Neural progenitor cell (in vitro differentiated cells): ENCODE measurements at places on chromosomes 1 and 21.

DNA sequence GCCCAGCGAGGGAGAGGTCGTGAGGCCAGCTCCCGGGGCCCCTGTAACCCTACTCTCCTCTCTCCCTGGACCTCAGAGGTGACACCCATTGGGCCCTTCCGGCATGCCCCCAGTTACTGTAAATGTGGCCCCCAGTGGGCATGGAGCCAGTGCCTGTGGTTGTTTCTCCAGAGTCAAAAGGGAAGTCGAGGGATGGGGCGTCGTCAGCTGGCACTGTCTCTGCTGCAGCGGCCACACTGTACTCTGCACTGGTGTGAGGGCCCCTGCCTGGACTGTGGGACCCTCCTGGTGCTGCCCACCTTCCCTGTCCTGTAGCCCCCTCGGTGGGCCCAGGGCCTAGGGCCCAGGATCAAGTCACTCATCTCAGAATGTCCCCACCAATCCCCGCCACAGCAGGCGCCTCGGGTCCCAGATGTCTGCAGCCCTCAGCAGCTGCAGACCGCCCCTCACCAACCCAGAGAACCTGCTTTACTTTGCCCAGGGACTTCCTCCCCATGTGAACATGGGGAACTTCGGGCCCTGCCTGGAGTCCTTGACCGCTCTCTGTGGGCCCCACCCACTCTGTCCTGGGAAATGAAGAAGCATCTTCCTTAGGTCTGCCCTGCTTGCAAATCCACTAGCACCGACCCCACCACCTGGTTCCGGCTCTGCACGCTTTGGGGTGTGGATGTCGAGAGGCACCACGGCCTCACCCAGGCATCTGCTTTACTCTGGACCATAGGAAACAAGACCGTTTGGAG is 23.7 kb upstream of the TNFRSF1B start:
- H3K4me1 ChIP-seq: peaks cover 11% of the 10 kb centered on the region
- H3K4me3 ChIP-seq: no peak overlapping the region
- no peaks in the 10 kb centered on the region for H3K36me3 ChIP-seq
- no peak overlapping the region for H3K27ac ChIP-seq
- no peaks in the 10 kb centered on the region for H3K27me3 ChIP-seq

DNA sequence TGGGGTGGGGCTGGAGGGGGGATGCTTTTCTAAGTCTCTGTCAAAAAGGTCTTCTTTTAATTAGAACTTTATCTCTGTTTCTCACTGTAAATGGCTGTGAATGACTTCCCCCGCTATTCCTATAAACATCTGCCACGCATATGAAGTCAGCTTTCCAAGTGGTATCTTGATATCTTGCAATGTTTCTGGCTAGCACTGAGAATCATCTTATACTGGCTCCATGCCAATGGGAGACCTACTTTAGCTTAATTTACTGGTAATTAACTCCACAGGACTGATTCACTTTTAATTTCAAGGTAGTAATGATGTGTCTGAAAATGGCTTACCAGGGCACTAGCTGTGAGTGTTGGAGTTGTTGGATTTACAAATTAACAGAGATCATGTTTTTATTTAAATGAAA is 4.3 kb downstream of the GPR88 start:
- H3K4me3 ChIP-seq: no peak overlapping the region
- no peak overlapping the region for H3K27ac ChIP-seq
- peaks cover 52% of the 10 kb centered on the region for H3K27me3 ChIP-seq
- H3K4me1 ChIP-seq: peaks cover 29% of the 10 kb centered on the region

DNA sequence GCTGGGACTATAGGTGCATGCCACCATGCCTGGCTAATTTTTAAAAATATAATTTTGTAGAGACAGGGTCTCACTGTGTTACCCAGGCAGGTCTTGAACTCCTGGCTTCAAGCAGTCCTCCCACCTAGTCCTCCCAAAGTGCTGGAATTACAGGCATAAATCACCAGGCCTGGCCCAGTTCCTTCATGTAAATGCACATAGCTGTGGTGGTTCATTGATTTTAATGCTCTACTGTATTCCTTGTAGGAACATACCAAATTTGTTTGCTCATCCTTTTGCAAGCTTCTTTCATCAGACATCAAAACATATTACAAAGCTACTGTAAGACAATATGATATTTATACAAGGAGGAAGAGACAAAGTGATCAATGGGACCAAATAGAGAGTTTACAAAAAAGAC is 237.5 kb upstream of the ESRRG start:
- no peak overlapping the region for H3K4me3 ChIP-seq
- no peaks in the 10 kb centered on the region for H3K4me1 ChIP-seq
- no peaks in the 10 kb centered on the region for H3K27me3 ChIP-seq
- H3K36me3 ChIP-seq: no peaks in the 10 kb centered on the region
- no peak overlapping the region for H3K27ac ChIP-seq

- no peak overlapping the region for H3K4me3 ChIP-seq
- no peak for DNase-seq
- no peak overlapping the region for H3K27ac ChIP-seq
- H3K27me3 ChIP-seq: no peaks in the 10 kb centered on the region
- no peaks in the 10 kb centered on the region for H3K36me3 ChIP-seq
Observed at GRCh38 chr1:25689686-25690381, 73.2 kb downstream of the MAN1C1 start.

GRCh38 chr1:159266832-159267231 is 35.3 kb upstream of the FCER1A start:
- no peak overlapping the region for H3K27ac ChIP-seq
- no peaks in the 10 kb centered on the region for H3K27me3 ChIP-seq
- H3K4me1 ChIP-seq: no peaks in the 10 kb centered on the region
- no peaks in the 10 kb centered on the region for H3K36me3 ChIP-seq
- no peak for DNase-seq

- H3K27ac ChIP-seq: no peak overlapping the region
- H3K36me3 ChIP-seq: no peaks in the 10 kb centered on the region
- no peaks in the 10 kb centered on the region for H3K4me1 ChIP-seq
- no peaks in the 10 kb centered on the region for H3K27me3 ChIP-seq
- no peak overlapping the region for H3K4me3 ChIP-seq
Observed at GRCh38 chr1:188590641-188591040, 1761.9 kb downstream of the PLA2G4A start.

DNA sequence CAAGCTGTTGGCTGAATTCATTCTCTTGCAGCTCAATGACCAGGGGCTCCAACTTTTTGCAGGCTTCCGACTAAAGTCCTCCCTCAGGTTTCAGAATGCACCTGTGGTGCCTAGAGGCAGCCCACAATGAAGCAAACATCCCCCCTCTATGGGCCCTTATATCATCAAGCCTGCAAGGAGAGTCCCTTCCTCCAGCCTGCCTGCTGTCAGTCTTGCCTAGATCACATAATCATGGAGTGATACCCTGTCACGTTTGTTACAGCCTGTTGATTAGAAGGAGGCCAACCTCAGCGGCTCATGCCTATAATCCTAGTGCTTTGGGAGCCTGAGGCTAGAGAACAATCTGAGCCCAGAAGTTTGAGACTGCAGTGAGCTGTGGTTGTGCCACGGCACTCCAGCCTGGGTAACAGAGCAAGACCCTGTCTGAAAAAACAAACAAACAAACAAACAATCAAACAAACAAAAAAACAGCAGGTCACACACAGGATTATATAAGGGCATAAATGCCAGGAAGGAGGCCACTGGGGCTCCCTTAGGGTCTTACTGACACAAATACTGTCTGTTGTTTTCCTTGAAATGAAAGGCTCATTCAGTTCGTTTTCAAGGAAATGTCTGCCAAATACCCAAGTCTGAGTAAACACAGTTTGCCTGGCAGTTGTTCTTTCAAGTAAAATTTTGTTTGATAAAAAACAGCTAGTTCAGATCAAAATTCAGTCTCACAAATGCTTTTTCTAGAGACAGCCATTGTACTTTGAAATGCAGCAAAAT is 4.7 kb upstream of the SPRR3 start:
- no peaks in the 10 kb centered on the region for H3K4me1 ChIP-seq
- no peaks in the 10 kb centered on the region for H3K36me3 ChIP-seq
- DNase-seq: peak; percentile 7
- no peak overlapping the region for H3K4me3 ChIP-seq
- H3K27ac ChIP-seq: no peak overlapping the region

- no peak for DNase-seq
- no peaks in the 10 kb centered on the region for H3K27me3 ChIP-seq
- H3K36me3 ChIP-seq: no peaks in the 10 kb centered on the region
Observed at GRCh38 chr21:14115646-14116045, 95.1 kb downstream of the LIPI start.

GRCh38 chr1:201313086-201313485 is 29.8 kb downstream of the PKP1 start:
- H3K27me3 ChIP-seq: peaks cover 12% of the 10 kb centered on the region
- no peak for DNase-seq
- H3K4me3 ChIP-seq: no peak overlapping the region
- peaks cover 9% of the 10 kb centered on the region for H3K4me1 ChIP-seq
- no peaks in the 10 kb centered on the region for H3K36me3 ChIP-seq
- H3K27ac ChIP-seq: no peak overlapping the region

- H3K4me3 ChIP-seq: no peak overlapping the region
- H3K27me3 ChIP-seq: no peaks in the 10 kb centered on the region
- DNase-seq: peak; percentile 77
- no peak overlapping the region for H3K27ac ChIP-seq
Observed at GRCh38 chr1:119808972-119809550, 2.2 kb downstream of the REG4 start.

- H3K36me3 ChIP-seq: no peaks in the 10 kb centered on the region
- no peak for DNase-seq
- no peak overlapping the region for H3K4me3 ChIP-seq
- no peaks in the 10 kb centered on the region for H3K27me3 ChIP-seq
- peaks cover 12% of the 10 kb centered on the region for H3K4me1 ChIP-seq
- no peak overlapping the region for H3K27ac ChIP-seq
Observed at GRCh38 chr1:77834771-77835334, 53.6 kb upstream of the NEXN start.

DNA sequence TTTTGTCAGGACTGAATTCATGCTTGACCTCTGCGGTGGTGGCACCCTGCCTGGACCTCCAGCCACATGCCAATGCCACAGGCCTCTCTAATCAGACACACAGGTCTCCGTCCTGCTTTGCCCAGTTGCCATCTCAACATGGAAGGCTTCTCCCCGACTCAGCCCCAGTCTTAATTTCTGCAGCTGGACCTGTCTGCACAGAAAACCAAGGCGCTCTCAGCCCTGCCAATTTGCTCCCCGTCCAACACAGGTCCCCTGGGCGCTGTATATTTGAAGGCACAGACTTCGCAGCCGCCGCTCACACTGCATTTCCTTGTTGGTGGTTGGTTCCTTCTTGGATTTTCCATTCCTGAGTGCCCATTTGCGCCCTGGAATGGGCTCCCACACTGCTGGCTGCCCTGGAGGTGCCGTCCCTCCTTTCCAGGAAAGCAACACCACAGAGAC is 28.0 kb upstream of the PLEKHG5 start:
- no peaks in the 10 kb centered on the region for H3K27me3 ChIP-seq
- no peaks in the 10 kb centered on the region for H3K36me3 ChIP-seq
- no peak overlapping the region for H3K4me3 ChIP-seq
- peak overlapping the region; percentile 68 for H3K27ac ChIP-seq
- peaks cover 19% of the 10 kb centered on the region for H3K4me1 ChIP-seq

DNA sequence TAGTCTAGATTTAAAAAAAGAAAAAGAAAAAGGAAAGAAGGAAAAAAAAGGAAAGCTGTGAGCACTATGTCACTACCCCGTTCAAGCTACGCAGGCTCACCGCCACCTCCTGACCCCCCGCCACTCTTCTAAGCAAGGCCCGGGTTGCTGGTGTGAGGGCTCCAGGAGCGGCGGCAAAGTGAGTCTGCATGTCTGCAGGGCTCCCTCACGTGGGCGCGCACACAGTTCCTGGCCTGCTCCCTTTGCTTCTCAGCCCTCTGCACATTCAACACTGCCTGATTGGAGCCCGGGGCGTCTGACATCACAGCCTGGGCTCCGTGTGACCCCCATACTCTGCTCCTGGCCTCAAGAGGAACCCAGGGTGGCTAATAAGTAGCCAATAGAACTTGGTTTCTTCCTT is 81.4 kb upstream of the TLR5 start:
- H3K36me3 ChIP-seq: no peaks in the 10 kb centered on the region
- DNase-seq: peak; percentile 20
- no peak overlapping the region for H3K4me3 ChIP-seq
- H3K27me3 ChIP-seq: no peaks in the 10 kb centered on the region
- H3K4me1 ChIP-seq: no peaks in the 10 kb centered on the region

GRCh38 chr1:166858726-166859419 is 17.2 kb downstream of the TADA1 start:
- peaks cover 23% of the 10 kb centered on the region for H3K4me1 ChIP-seq

DNA sequence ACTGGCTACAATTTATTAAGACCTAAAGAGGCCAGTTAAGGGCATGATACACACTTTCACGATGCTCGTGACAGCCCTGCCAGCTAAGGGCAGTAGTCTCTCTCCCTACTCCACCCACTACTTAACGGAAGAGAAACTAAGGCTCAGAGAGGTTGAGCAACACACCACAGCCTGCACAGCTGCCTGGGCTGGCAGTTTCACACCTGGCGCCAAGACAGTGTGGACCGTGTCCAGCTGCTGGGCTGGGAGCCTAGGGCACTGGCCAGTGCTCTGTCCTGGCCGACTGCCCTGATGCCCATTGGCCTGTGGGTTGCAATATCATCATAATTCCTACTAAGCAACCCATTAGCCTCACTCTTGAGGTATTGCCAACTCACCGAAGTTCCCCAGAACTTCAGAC is 27.6 kb downstream of the TENT5C start:
- H3K27me3 ChIP-seq: no peaks in the 10 kb centered on the region
- H3K36me3 ChIP-seq: no peaks in the 10 kb centered on the region
- no peak overlapping the region for H3K4me3 ChIP-seq
- H3K4me1 ChIP-seq: no peaks in the 10 kb centered on the region
- DNase-seq: no peak

GRCh38 chr1:2502661-2503553 is 23.5 kb downstream of the PANK4 start:
- H3K4me1 ChIP-seq: no peaks in the 10 kb centered on the region
- no peak overlapping the region for H3K4me3 ChIP-seq
- DNase-seq: no peak

DNA sequence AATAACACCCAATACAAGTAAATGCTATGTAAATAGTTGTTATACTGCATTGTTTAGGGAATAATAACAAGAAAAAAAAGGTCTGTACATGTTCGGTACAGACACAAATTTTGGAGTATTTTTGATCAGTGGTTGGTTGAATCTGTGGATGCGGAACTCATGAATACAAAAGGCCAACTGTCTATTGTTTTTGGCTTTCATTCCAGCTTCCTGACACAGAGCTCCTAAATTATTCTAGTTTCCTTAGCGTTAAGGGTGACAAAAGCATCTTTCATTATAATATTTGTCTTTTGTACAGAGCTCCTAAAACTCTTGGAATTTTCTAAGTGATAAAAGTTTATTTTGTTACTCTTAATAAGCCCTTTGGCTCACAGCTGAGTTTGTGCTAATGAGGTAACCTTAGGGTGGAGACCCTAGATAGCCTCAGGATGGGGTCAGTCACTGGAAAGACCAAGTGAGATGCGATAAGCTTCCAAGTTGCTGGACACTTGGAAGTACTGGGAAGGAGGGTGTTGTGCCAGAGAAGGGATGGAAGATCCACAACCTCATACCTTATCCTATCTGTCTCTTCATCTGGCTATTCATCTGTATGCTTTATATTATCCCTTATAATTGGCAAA is 57.4 kb upstream of the PRRC2C start:
- no peak overlapping the region for H3K4me3 ChIP-seq
- H3K4me1 ChIP-seq: peaks cover 49% of the 10 kb centered on the region
- no peaks in the 10 kb centered on the region for H3K36me3 ChIP-seq

- DNase-seq: no peak
- H3K4me3 ChIP-seq: no peak overlapping the region
- H3K4me1 ChIP-seq: peaks cover 8% of the 10 kb centered on the region
- H3K27me3 ChIP-seq: peaks cover 100% of the 10 kb centered on the region
Observed at GRCh38 chr1:916173-917075, 7.3 kb upstream of the SAMD11 start.
